ENCODE measurements at places on chromosomes 2 and 18.

GRCh38 chr2:150817422-150817821 is 330.0 kb upstream of the RND3 start:
- DNase-seq, result no peak

- no peak for DNase-seq
These were observed 119.6 kb upstream of the ITGA6 start for GRCh38 chr2:172307800-172308199.

GRCh38 chr2:148410899-148411298 is 233.7 kb upstream of the EPC2 start:
- no peak for DNase-seq

GRCh38 chr18:42412896-42413295 is 457.9 kb downstream of the PIK3C3 start:
- no peak for DNase-seq
